H1 (cell line): ENCODE measurements at places on chromosomes 16 and 17. TPM values are rescaled to one million over a fixed set of nuclear protein-coding genes. Genes with fewer than 3 reads are reported as not detected.

RABEP2 gene
- polyA plus RNA-seq, result 10.4 and 13.2 TPM in 2 replicates

CNGB1 gene
- not detected in 2 replicates for polyA plus RNA-seq

ADAMTS18 gene
- polyA plus RNA-seq, result 0.05 and 0.16 TPM in 2 replicates

RARA gene
- polyA plus RNA-seq, result 4.4 and 7.8 TPM in 2 replicates

KIF18B gene
- polyA plus RNA-seq, result 39.0 and 51.1 TPM in 2 replicates

ZFHX3 gene
- 0.08 and 0.11 TPM in 2 replicates for polyA plus RNA-seq

KRTAP4-4 gene
- not detected in 2 replicates for polyA plus RNA-seq

CDH5 gene
- polyA plus RNA-seq, result 0.20 and 0.32 TPM in 2 replicates

ICAM2 gene
- 0.63 and 0.77 TPM in 2 replicates for polyA plus RNA-seq

EME1 gene
- polyA plus RNA-seq, result 13.9 and 16.3 TPM in 2 replicates

HSD17B1 gene
- 1.0 and 1.8 TPM in 2 replicates for polyA plus RNA-seq

TAT gene
- polyA plus RNA-seq, result 0.03 and 0.13 TPM in 2 replicates

SLC38A8 gene
- 0.08 TPM in 1 of 2 replicates, not detected in the other for polyA plus RNA-seq

ZSCAN10 gene
- 314 and 488 TPM in 2 replicates for polyA plus RNA-seq

CHRNE gene
- 0.33 and 0.63 TPM in 2 replicates for polyA plus RNA-seq

VAT1L gene
- 29.8 and 46.3 TPM in 2 replicates for polyA plus RNA-seq

CA5A gene
- polyA plus RNA-seq, result not detected in 2 replicates

PTGES3L gene
- polyA plus RNA-seq, result 2.6 and 3.6 TPM in 2 replicates

USP7 gene
- 21.3 and 22.8 TPM in 2 replicates for polyA plus RNA-seq

MARVELD3 gene
- polyA plus RNA-seq, result 18.0 and 18.4 TPM in 2 replicates

MT1G gene
- polyA plus RNA-seq, result 515 and 909 TPM in 2 replicates

SPATA32 gene
- polyA plus RNA-seq, result 0.11 and 0.24 TPM in 2 replicates

TERB1 gene
- not detected in 2 replicates for polyA plus RNA-seq

EVPLL gene
- polyA plus RNA-seq, result 0.06 and 0.13 TPM in 2 replicates

DLX4 gene
- polyA plus RNA-seq, result 0.67 and 1.5 TPM in 2 replicates

BAIAP3 gene
- polyA plus RNA-seq, result 2.9 and 6.3 TPM in 2 replicates

TMEM100 gene
- 0.25 and 0.36 TPM in 2 replicates for polyA plus RNA-seq

TP53TG3F gene
- polyA plus RNA-seq, result not detected in 2 replicates

HNF1B gene
- 0.28 and 0.30 TPM in 2 replicates for polyA plus RNA-seq
